Upper lobe of left lung (tissue), 6 donors: ENCODE measurements at places on chromosomes 2 and 18. TPM values are rescaled to one million over a fixed set of nuclear protein-coding genes. Genes with fewer than 3 reads are reported as not detected.
A peak's percentile ranks its signal among the peaks of the same experiment; 100 is the strongest.

- H3K36me3 ChIP-seq = no peaks in the 10 kb centered on the region
- no peaks in the 10 kb centered on the region for H3K27me3 ChIP-seq
- no peak for DNase-seq
- no peak overlapping the region for H3K4me3 ChIP-seq
- H3K4me1 ChIP-seq = peaks cover 11% of the 10 kb centered on the region
- no peak overlapping the region for H3K27ac ChIP-seq
Measured at GRCh38 chr18:55494899-55495298, 93.1 kb downstream of the TCF4 start.

DNA sequence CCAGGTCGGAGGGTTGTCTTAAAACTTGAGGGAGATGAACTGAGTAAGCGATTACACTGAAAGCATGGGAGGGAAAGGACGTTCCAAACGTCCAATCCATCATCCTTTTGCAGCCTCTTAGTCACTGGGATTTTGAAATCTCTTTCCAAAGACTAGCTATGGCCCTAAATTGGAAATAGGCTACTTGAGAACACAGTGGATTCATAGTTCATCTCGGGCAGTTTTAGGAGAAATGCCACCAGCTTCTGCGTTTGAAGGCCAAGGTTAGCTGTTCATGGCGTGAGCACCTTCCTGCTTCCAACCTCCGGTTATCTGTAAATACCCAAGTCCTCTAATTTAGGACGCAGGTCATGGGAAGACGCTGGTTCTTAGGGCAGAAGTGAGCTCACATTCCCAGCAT is 821 bp upstream of the EML6 start:
- H3K27ac ChIP-seq = peak overlapping the region; percentile 65
- peaks cover 14% of the 10 kb centered on the region for H3K27me3 ChIP-seq
- no peak for DNase-seq
- no peaks in the 10 kb centered on the region for H3K36me3 ChIP-seq
- peak overlapping the region; percentile 66 for H3K4me3 ChIP-seq
- peaks cover 18% of the 10 kb centered on the region for H3K4me1 ChIP-seq

DNA sequence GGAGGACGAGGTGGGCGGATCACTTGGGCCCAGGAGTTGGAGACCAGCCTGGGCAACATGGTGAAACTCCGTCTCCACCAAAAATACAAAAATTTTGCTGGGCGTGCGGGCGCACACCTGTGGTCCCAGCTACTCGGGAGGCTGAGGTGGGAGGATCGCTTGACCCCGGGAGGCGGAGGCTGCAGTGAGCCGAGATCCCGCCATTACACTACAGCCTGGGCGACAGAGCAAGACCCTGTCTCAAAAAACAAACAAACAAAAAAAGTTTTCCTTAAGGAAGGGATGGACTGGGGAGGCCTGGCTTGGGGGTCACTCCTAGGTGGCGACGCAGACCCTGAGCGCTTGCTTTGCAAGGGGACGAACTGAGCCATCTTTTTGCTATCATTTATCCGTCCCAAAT is 882 bp downstream of the PLA2R1 start:
- H3K36me3 ChIP-seq = no peaks in the 10 kb centered on the region
- peak overlapping the region; percentile 71 for H3K4me3 ChIP-seq
- peaks cover 12% of the 10 kb centered on the region for H3K27me3 ChIP-seq
- DNase-seq = no peak

The XIRP2 gene
- not detected for total RNA-seq

GRCh38 chr2:213995400-213996105 is 415.3 kb upstream of the VWC2L start:
- no peaks in the 10 kb centered on the region for H3K27me3 ChIP-seq
- H3K4me3 ChIP-seq = no peak overlapping the region
- H3K27ac ChIP-seq = no peak overlapping the region
- H3K4me1 ChIP-seq = no peaks in the 10 kb centered on the region
- H3K36me3 ChIP-seq = no peaks in the 10 kb centered on the region

GRCh38 chr2:824954-825353 is 125.7 kb upstream of the SNTG2 start:
- H3K36me3 ChIP-seq = no peaks in the 10 kb centered on the region
- no peaks in the 10 kb centered on the region for H3K27me3 ChIP-seq
- peaks cover 6% of the 10 kb centered on the region for H3K4me1 ChIP-seq
- no peak for DNase-seq

DNA sequence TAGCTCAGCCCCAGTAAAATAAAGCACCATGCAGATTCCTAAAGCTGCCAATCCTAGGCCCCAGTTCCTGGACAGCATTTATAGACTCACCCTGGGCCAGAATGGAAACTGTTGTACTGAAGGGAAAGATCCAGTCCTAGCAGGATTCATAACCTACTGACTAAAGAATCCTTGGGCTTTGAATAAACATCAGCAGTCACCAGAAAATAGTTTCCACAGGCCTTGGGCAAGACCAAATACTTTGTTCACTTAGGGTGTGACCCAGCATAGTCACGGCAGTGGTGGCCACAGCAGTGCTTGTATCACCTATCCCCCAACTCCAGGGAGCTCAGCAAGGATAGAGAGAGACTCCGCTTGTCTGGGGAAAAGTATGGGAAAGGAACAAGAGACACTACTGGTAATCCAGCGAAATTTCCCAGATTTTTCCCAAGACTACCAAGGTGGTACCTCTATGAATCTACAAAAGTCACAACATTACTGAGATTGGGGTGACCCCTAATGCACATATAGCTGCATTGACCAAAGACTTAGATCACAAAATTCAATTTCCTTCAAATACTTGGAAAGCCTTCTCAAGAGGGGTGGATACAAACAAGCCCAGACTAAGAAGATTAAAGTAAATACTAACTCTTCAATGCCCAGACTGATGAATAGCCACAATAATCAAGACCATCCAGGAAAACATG is 748.1 kb upstream of the LRATD1 start:
- no peaks in the 10 kb centered on the region for H3K36me3 ChIP-seq
- no peaks in the 10 kb centered on the region for H3K27me3 ChIP-seq
- H3K4me1 ChIP-seq = no peaks in the 10 kb centered on the region
- H3K27ac ChIP-seq = no peak overlapping the region

- no peak overlapping the region for H3K4me3 ChIP-seq
- H3K36me3 ChIP-seq = no peaks in the 10 kb centered on the region
- H3K27ac ChIP-seq = no peak overlapping the region
- H3K4me1 ChIP-seq = no peaks in the 10 kb centered on the region
Measured at GRCh38 chr2:146124741-146125140, 1604.8 kb upstream of the ZEB2 start.

The PRSS56 gene
- not detected for total RNA-seq

The TET3 gene
- total RNA-seq = 26.2 TPM

DNA sequence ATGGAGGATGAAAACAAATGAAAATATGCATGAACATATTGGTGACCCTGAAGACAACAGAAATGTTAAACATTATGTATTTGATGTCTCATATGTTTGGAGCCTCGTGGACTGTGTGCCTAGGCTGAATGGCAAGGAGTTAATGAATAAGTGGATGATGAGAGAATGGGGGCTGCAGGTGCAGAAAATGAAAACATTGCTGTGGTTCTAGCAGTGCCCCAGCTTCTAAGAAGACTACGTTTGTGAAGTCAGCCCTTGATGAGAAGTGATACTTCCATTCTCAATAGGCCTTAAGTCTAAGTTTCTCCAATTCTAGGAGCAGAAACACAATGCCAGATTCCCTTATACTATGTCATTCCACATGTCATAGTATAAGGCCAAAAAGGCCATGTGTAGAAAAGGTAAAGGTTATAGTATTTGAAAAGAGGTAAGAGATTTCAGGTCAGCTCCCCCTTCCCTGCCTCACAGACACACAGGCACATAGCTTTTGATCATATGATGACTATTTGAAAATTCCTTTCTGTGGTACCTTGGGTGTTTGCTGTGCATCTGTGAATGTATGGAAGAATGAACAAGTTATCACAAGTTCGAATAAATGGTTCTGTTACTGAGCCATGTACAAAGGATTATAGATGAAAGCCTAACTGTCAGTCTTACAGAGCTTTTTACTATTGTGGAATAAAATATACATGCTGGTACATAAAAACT is 280.8 kb downstream of the SETBP1 start:
- no peak overlapping the region for H3K27ac ChIP-seq
- no peaks in the 10 kb centered on the region for H3K27me3 ChIP-seq
- no peaks in the 10 kb centered on the region for H3K36me3 ChIP-seq
- H3K4me1 ChIP-seq = no peaks in the 10 kb centered on the region
- H3K4me3 ChIP-seq = no peak overlapping the region

GRCh38 chr18:55245211-55245614 is 286.0 kb upstream of the CCDC68 start:
- no peak for DNase-seq
- H3K27ac ChIP-seq = peak overlapping the region; percentile 8
- peaks cover 6% of the 10 kb centered on the region for H3K4me1 ChIP-seq

GRCh38 chr2:76984359-76984758 is 537.8 kb downstream of the LRRTM4 start:
- H3K4me1 ChIP-seq = no peaks in the 10 kb centered on the region
- no peaks in the 10 kb centered on the region for H3K36me3 ChIP-seq
- H3K27me3 ChIP-seq = no peaks in the 10 kb centered on the region
- no peak for DNase-seq
- H3K27ac ChIP-seq = no peak overlapping the region
- no peak overlapping the region for H3K4me3 ChIP-seq

GRCh38 chr2:33437297-33437696 is 39.2 kb upstream of the RASGRP3 start:
- H3K27ac ChIP-seq = no peak overlapping the region
- peaks cover 4% of the 10 kb centered on the region for H3K4me1 ChIP-seq
- no peak for DNase-seq
- H3K4me3 ChIP-seq = no peak overlapping the region
- no peaks in the 10 kb centered on the region for H3K27me3 ChIP-seq

The DNER gene
- 0.89 TPM for total RNA-seq

DNA sequence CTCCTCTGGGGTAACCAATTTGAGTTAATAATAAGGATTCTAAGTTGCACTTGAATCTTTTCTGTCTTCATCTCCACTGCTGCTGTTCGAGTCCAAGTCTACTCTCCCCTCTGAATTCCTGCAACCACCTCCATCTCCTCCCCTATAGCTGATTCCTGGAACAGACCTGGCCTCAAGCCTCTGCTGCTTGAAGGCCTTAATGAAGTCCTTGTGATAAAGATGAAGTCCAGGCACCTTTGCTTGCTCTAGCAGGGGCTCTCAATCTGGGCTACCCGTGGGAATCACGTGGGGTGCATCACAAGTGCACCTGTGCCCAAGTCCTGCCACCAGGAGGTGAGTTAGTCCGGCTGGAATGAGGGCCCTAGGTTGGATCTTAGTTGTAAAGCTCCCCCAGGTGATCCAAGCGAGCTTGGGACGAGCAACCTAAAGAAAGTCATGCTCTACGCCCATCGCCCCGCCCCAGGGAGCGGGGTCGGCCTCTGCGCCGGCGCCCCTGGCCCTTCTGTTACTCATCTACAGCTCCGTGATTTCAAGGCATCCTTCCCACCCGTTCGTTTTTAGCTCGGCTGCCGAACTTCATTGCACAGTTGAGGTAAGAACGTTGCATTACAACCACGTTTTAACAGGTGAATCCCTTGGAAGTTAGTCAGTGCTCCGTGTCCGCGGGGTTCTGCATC is 905 bp upstream of the IAH1 start:
- no peak for DNase-seq
- H3K4me1 ChIP-seq = peaks cover 19% of the 10 kb centered on the region
- H3K27ac ChIP-seq = peak overlapping the region; percentile 91
- H3K36me3 ChIP-seq = peaks cover 4% of the 10 kb centered on the region

The IGFBP5 gene
- 87.1 TPM for total RNA-seq

The TACR1 gene
- 3.2 TPM for total RNA-seq

DNA sequence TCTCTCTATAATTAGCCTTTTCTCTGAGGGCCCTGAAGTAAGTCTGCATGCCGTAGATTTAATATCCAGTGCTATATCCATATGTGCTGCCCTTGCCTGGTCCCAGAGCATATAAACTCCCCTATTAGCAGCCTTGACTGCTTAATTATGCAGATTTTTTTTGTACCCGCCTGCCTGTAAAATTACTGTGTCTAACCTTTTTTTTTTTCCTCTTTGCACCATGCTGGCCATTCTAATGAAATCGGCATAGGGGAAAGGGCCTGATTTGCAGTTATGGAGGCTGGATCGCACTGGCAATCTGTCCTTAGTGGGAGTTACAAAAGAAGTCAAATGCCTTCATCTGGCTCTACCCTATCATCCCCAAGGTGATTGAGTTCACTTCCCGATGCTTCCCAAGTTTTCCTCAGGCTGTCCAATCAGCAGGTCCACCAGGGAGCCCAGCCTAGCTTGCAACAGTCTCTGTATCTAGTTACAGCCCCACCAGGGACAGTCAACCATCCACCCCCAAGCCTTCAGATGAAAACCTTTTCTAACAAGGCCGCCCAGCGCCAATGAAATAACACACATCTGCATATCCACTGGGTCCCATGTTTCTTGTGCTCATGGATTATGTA is 239.0 kb downstream of the ZNF521 start:
- no peaks in the 10 kb centered on the region for H3K27me3 ChIP-seq
- H3K27ac ChIP-seq = no peak overlapping the region
- peaks cover 9% of the 10 kb centered on the region for H3K4me1 ChIP-seq
- no peak for DNase-seq
- no peaks in the 10 kb centered on the region for H3K36me3 ChIP-seq

The CRYGC gene
- total RNA-seq = not detected

DNA sequence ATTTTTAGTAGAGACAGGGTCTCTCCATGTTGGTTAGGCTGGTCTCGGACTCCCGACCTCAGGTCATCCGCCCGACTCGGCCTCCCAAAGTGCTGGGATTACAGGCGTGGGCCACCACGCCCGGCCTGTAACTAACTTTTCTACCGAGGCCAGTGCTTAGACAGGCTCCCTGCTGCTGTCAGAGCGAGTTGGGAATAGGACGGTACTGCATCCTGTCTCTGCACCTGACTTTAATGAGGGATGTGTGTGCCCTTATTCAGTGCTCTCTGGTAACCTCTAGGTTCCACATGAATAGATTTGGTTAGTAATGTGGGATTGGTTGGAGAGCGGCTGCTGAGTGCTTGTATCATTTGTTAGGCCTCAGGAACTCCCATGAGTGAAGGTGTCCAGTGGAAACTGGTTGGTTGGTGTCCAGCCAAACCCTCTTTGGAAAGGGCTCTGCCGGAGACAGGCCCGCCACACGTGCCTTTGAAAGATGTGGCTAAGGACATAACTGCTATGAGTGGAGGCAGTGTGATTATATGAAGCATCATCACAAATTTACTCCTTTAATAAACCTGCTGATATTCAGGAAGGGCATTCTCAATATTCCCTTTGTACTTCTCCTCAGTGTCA is 36.6 kb downstream of the MYOM1 start:
- no peaks in the 10 kb centered on the region for H3K27me3 ChIP-seq
- no peaks in the 10 kb centered on the region for H3K4me1 ChIP-seq
- DNase-seq = peak; percentile 22
- H3K36me3 ChIP-seq = no peaks in the 10 kb centered on the region
- no peak overlapping the region for H3K27ac ChIP-seq
